ENCODE measurements at places on chromosomes 1 and 21.

DNA sequence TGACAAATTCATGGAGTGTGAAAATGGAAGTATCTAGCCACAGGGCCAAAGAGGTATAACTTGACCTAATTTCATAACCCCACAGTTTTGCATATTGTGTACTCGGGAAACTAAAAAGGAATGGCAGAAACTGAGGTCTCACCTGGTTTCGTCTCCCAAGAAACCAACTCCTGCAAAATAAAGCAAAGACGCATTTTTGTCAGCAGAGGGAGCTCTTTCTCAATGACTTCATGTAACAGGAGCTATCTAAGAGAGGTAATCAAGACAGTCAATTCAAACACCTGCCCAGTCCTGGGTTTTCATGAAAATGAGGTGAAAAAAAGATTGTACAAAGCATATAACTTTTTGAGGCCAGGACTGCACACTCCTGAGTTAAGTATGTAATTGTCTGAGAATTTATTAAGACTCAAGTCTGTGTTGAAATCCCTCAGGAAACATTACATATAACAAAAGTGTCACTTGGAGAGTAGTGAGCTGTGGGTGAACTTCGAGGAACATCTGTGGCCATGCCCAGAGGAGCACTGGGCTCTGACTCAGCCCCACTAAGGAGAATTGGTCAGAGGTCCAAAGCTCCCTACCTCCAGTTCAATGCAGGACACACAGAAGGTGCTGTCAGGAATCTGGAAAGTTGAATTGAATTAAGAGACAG lies 17.6 kb downstream of the FCRL4 start:
- DNase-seq = peak; percentile 75

- no peak for DNase-seq
Observed at GRCh38 chr1:11700601-11701467, 9.3 kb downstream of the DRAXIN start.

DNA sequence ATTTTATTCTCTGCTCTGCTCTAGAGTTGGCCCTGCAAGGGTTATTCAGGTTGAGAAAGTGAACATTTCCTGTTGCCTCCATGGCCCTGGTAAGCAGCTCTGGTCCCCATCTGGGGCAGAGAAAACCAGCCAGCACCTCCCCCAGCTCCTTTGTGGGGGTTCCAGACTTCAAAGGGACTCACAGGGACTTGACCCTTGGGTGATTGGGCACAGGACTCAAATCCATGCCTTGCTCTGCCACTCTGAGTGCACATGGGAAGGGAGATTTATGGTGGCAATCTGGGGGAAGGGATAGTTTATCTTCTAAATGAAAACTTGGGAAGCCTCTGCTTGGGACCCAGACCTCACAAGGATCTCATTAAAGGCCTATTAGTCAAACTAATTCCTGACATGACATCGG lies 212.8 kb downstream of the FOXD2 start:
- DNase-seq = no peak

DNA sequence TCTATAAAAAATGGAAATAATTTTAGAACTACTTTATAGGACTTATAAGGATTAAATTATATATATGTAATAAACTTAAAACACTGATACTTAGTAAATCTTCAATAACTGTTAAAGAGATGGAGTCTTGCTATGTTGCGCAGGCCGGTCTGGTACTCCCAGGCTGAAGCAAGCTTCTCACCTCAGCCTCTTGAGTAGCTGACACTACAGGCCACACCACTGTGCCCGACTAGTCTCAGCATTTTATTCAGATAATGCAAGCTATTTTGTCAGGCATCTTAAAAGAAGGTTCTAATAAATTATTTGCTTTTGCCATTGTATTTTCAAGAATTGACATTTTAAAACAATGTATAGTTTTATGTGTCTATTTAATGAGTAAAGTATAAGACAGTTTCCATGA lies 20.8 kb downstream of the CNST start:
- no peak for DNase-seq

GRCh38 chr1:198686069-198686728 lies 47.4 kb downstream of the PTPRC start:
- peak; percentile 46 for DNase-seq

- DNase-seq = no peak
Observed at GRCh38 chr1:85467036-85467435, 2.1 kb upstream of the DDAH1 start.

DNA sequence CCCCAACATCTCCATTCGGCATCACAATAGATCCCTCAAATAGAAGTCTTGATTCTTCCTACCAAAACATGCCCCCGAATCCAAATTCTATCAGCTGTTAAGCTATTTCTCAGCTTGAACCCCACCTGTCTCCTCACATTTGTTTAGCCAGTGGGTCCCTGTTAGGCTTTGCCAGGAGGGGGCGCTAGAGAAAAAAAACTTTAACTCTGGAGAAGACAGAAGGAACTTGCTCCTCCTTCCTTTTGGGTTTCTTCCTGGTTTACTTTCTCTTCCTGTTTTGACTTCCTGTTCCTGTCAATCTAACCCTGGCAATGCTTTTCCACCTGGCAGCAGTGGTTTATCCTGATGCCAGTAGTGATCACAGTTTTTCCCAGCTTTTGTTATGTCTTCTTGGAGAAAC lies 95.6 kb upstream of the KCNK1 start:
- DNase-seq = peak; percentile 65

DNA sequence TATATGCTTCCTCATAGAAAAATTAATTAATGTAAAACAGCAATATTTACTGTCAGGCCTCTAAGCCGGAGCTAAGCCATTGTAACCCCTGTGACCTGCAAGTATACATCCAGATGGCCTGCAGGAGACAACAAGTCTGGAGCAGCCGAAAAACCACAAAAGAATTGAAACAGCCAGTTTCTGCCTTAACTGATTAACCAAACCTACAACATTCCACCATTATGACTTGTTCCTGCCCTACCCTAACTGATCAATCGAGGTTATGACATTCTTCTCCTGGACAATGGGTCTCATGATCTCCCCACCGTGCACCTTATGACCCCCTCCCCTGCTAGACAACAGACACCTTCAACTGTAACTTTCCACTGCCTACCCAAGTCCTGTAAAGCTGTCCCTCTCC lies 205.8 kb upstream of the DUSP10 start:
- DNase-seq = peak; percentile 61

DNA sequence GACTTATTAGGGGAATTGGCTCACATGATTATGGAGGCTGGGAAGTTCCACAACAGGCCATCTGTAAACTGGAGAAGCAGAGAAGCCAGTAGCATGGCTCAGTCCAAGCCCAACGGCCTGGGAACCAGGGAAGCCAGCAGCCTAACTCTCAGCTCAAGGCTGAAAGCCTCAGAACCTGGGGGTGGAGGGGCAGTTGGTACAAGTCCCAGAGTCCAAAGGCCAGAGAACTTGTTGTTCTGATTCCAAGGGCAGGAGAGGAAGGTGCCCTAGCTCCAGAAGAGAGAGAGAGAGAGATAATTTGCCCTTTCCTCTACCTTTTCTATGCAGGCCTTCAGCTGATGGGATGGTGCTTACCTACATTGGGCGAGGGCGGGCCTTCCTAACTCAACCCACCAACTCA lies 55.3 kb downstream of the MAN1C1 start:
- DNase-seq = no peak

DNA sequence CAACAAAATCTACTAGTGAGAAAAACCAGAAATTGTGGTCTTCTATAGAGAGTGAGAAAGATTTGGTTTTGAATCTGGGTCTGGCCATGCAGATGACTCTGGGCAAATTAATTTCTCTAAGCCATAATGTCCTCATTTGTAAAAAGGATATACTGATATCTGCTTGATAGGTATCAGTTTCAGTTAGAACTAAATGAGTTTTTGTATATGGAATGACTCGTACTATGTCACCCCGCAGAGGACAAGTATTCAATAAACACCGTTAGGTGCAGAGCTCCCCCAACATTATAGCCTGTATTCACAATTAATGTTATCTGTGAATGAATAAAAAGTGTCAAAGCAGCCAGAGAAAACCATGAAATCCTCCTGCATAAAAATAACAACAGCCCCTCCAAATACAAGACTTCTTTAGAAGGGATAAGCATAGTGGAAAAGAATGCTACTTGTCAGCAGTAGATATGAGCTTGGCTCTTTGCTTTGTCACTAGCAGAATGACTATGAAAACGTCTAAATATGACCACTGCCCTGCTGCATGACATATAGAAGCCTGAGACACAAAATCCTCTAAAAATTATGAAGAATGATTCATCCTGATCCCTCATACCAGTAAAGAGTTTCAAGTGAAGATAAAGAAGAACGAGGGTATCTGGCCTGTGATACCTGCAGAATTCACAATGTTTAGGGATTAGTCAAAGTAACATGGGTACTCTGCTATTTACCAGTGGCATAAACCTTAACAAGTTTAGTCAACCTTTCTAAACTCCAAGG lies 17.8 kb downstream of the SCAF4 start:
- DNase-seq = no peak

Data from kidney tubule cell (primary cell).